ENCODE measurements at places on chromosomes 11 and 22. TPM values are rescaled to one million over a fixed set of nuclear protein-coding genes. Genes with fewer than 3 reads are reported as not detected.
A peak's percentile ranks its signal among the peaks of the same experiment; 100 is the strongest.

- peak; percentile 70 for DNase-seq
These were observed 15.5 kb downstream of the EFCAB6 start for GRCh38 chr22:43796567-43796966.

GRCh38 chr11:92784331-92784730, 185.1 kb upstream of the MTNR1B start:
- DNase-seq, result no peak

GRCh38 chr11:117814204-117814765, 10.3 kb downstream of the FXYD2 start:
- DNase-seq, result no peak

DNA sequence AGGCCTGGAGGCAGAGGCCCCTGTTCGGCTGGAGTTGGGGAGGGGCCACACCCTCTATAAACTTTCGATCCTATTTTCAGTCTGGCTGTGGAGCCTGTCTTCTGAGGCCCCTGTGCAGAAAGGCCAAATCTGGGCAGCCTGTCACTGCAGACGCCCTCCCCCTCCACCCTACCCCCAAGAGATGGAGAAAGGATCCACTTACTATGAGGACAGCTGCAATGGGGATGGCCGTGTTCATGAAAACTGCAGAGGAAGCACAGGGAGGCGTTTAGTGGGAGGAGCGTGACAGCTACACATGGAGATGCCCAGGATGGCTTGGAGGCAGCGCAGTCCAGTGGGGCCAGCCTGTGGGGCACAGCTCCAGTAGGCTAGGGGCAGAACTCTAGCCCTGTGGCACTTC, 43.5 kb upstream of the KCNJ11 start:
- peak; percentile 87 for DNase-seq

GRCh38 chr22:23984430-23984829, 4.5 kb downstream of the GSTT2 start:
- no peak for DNase-seq

DNA sequence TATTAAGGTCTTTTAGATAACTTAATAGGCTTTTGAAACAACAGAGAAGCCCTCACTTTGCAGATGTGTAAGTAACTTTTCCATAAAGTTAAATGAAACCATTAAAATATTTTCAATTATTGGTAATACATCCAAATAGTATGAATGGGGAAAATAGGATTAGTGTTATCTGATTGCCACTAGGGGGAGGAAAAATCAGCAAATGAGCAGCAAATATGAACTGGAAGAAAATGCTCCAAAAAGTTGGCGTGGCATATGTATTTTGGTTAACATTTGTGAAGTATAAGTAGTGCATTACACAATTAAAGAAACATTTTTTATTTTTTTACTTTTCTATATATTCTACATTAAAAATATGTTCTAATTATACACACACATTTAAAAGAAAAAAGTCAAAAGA, 259.8 kb upstream of the ANO5 start:
- DNase-seq, result peak; percentile 8

- peak; percentile 1 for DNase-seq
These were observed 103.5 kb upstream of the OR5AK2 start for GRCh38 chr11:56885177-56885576.

GRCh38 chr11:75815345-75816168, 547 bp downstream of the UVRAG start:
- DNase-seq, result no peak

- DNase-seq, result no peak
These were observed 11.9 kb downstream of the OTOG start for GRCh38 chr11:17558916-17559315.

GRCh38 chr11:6757373-6757967, 14.3 kb downstream of the OR2AG2 start:
- DNase-seq, result peak; percentile 78

GRCh38 chr11:21927628-21928027, 265.3 kb upstream of the ANO5 start:
- DNase-seq, result no peak

- DNase-seq, result peak; percentile 87
These were observed 3.3 kb upstream of the GRK2 start for GRCh38 chr11:67262731-67263675.

GRCh38 chr22:49871482-49871881, 17.8 kb downstream of the ZBED4 start:
- no peak for DNase-seq

- DNase-seq, result no peak
These were observed 1040.0 kb downstream of the TBC1D22A start for GRCh38 chr22:47802421-47802820.

GRCh38 chr11:61707574-61707973, 27.4 kb downstream of the DAGLA start:
- no peak for DNase-seq

- no peak for DNase-seq
These were observed 97.8 kb upstream of the CSNK2A3 start for GRCh38 chr11:11450744-11451362.

DNA sequence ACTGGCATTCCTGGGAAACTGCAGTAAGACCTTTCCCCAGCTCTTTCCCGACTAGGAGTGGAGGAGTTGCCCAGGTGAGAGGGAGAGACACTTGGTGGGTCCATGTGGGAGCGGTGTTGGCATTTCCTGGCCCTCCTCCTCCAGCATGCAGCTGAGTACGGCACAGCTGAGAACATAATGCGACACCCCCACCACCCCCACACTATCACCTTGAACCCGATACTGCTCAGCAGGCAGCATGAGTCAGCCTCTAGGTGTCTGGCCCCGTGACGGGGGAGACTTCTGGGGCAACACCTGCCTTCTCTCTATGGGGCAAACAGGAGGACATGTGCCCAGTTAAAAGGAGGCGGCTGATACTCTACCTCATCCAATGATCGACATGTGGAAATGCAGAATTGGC, 64.4 kb downstream of the PKNOX2 start:
- no peak for DNase-seq

- no peak for DNase-seq
These were observed 1253.6 kb upstream of the TENM4 start for GRCh38 chr11:80694385-80694784.

DNA sequence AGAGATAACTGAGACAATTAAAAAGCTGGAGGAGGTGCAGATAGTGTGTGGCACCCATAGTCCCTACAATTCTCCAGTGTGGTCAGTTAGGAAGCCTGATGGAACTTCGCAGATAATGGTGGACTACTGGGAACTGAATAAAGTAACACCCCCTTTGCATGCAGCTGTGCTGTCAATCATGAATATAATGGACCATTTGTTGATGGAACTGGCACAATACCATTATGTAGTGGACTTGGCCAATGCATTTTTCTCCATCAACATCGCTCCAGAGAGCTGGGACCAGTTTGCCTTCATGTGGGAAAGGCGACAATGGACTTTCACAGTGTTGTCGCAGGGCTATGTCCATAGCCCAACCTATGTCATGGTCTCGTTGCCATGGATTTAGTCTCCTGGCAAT, 324.2 kb downstream of the TMEM135 start:
- no peak for DNase-seq

- DNase-seq, result no peak
These were observed 6.8 kb downstream of the TMEM121B start for GRCh38 chr22:17114173-17114897.

GRCh38 chr11:82047200-82047599, 686.5 kb downstream of the FAM181B start:
- DNase-seq, result no peak

DNA sequence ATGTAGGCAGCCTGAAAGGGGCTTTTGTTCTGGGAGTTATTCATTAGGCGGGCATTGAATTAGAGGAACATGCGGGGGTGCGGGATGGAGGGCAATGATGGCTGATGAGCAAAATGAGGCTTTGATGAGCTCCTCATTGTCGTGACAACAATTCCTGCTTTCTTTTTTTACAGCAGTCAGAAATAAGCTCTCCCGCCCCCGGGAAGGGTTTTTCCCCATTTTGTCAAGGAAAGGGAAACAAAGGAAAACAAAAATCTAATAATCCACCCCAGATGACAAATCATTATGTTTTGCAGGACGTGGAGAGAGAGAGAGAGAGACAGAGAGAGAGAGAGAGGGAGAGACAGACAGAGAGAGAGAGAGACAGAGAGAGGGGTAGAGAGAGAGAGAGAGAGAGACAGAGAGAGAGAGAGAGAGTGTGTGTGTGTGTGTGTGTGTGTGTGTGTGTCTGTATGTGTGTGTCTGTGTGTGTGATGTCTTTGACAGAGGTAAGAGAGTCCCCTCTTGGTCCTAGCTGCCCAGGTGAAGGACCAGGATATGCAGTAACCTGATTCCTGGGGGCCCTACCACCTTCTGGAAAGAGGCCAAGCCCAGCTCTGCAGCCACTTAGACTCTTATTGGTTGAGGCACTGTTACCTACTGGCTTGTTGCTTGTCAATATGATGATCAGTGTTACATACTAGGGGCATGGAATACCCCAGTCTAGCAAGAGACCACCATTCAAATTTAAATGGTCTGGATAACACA, 46.7 kb upstream of the PARVA start:
- peak; percentile 18 for DNase-seq

- DNase-seq, result no peak
These were observed 5.5 kb downstream of the CST6 start for GRCh38 chr11:66017321-66017720.

- no peak for DNase-seq
These were observed 109.9 kb upstream of the CADM1 start for GRCh38 chr11:115613986-115614632.

DNA sequence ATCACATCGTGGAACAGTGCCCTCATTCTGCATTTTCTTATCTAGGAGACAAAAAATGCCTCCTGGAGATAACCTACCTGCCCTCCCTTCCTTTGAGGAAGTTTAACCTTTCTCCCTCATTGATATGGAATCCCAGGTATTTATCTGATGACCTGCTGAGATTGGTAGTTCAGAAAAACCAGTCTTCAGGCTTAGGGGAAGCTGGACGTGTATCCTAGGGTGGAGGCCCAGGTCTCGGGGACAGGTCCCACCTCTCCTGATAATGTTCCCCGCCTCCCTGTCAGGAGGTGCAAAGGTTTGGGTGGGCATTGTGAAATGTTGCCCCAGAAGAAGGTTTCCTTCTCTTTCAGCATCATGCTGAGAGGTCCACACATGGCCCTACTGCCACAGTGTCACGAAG, 186.9 kb upstream of the NAV2 start:
- DNase-seq, result no peak

DNA sequence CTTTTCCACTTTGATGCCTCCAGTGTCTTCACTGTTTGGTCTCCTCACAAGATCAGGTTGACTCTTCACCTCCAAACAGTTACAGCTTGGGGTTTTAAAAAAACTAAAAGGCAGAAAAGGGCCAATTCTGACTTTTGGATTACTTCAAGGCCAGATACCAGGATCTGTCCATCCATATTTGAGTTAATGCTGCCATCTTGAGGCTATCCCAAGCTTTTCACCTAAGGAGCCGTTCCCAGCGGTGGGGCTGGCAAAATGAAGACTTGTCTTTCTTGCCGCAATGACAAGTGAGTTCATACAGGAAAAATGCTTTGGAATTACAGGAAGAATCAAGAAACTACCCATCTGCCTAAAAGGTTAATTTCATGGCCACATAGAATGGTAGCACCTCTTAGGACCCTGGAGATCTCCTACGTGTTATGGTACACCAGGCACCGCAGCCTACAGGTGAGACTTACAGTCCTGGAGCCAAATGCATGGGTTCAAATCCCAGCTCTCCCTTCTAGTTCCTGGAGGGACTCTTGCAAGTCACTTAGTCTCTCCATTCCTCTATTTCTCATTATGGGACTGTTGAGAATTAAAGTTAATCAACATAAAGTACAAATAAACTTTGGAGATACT, 6.0 kb upstream of the OR5B21 start:
- peak; percentile 44 for DNase-seq

- DNase-seq, result no peak
These were observed 1434.7 kb downstream of the BRD1 start for GRCh38 chr22:48393041-48393370.

KCNJ11 gene
- total RNA-seq, result 12.9 TPM

OR52I1 gene
- not detected for total RNA-seq

BRSK2 gene
- 0.44 TPM for total RNA-seq

OR52I2 gene
- not detected for total RNA-seq

VPREB1 gene
- 0.18 TPM for total RNA-seq

TSGA10IP gene
- 0.09 TPM for total RNA-seq

CALCA gene
- total RNA-seq, result not detected

PARVG gene
- 3.0 TPM for total RNA-seq

SNAP29 gene
- total RNA-seq, result 10.9 TPM

C11orf65 gene
- total RNA-seq, result 0.66 TPM
